Amniotic epithelial cell (primary cell): ENCODE measurements at places on chromosomes 5 and 9.

- DNase-seq = no peak
Observed at GRCh38 chr9:106757514-106757913, 105.5 kb upstream of the ZNF462 start.

- peak; percentile 94 for DNase-seq
Observed at GRCh38 chr9:127104581-127105311, 17.7 kb downstream of the ANGPTL2 start.

- peak; percentile 96 for DNase-seq
Observed at GRCh38 chr5:65861830-65862241, 64.5 kb upstream of the ERBIN start.

- DNase-seq = peak; percentile 26
Observed at GRCh38 chr5:4862500-4862899, 277.6 kb upstream of the ADAMTS16 start.

GRCh38 chr5:60765019-60765709 is 65.2 kb upstream of the DEPDC1B start:
- DNase-seq = no peak

DNA sequence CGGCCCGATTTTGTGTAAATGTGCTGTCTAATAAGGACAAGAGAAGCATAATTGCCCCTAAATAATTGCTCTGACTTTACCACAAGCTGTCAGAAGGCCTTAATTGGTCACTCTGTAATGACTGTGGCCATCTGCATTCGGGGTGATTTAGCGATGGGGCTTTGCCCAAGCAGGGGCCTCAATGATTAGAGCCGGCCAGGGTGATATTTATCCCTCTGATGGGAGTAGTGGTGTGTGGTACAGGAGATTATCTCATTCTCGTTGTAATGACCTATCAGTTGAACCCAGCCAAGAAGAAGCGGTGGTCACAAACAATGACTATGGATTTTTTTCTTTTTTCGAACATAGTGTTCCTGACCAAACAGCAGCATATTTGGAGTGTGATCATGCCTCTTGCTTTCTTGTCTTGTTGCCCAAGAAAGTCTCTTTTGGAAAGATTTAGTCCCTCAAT is 72.0 kb upstream of the SAP30L start:
- DNase-seq = peak; percentile 70

DNA sequence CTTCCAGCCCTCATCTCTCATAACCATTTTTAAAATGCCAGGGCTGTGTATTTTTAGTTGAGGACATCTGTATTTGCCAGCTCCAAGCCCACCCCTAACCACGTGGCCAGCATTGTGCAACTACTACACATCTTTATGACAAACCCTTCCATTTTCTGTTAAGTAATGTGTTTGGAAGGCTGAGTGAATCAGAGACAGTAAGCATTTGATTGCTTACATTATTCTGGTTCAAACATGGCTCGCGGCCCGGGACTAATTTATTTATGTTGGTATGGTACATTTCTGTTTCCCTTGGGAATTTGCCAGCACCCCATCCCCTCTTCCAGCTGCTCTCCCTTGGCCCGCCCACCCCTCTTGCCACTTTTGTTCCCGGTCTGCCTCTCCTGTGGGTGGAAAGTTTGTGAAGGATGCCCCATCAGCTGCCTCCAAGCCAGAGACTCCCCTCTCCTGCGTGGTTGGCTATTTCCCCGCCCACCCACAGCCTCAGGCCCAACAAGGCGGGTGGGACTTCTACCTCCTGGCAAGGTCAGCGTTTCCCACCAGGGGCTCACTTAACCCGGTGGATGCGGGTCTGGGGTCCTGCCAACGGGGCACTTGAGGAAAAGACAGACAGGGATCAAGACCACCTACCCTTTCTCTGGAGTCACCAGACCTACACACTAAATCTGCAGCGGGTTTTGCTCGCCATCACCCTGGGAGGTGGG is 162.2 kb downstream of the HSD17B3 start:
- peak; percentile 91 for DNase-seq

- DNase-seq = peak; percentile 12
Observed at GRCh38 chr5:39266442-39266841, 47.1 kb upstream of the FYB1 start.

- DNase-seq = no peak
Observed at GRCh38 chr9:115976781-115977180, 176.8 kb upstream of the PAPPA start.

- no peak for DNase-seq
Observed at GRCh38 chr5:123097871-123098735, 9.1 kb downstream of the PRDM6 start.

DNA sequence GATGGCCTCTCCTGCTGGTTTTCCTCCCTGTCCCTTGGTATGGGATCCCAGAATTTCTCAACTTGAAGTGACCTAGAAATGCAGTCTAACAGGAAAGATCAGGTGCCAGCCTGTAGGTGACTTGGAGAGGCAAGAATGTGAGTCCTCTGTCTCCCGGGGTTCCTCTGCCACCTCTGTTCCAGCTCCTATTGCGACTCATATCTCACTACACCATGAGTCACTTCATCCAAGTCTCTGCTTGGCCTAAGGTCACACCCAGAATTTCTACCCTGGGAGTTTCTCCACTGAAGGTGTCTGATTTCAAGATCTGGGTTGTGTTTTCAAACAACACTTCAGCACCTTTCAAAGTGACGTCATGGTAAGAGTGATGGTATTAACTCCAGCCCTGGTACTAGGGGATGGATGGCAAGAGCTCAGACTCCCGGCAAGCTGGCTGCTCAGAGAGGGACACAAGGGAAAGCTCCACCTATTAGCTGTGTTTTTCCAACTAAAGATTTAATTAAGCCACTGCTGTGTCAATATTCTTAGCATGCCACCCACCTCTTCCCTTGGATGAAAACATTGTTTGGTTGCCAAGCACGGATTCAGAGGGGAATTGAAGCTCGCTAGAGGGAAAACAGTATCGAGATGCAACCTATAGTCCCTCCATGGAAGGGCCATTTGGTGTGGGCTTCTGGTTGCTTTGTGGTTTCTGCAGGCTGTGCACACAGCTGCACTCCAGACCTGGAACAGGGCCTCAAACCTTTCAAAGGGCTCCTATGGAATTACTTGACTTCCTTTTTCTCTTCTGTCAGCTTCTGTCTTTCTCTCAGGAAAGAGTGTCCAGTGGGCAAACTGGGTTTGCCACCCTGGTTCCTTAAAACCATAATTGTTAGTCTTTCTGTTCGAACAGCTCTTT is 205.7 kb downstream of the GAS1 start:
- peak; percentile 78 for DNase-seq

DNA sequence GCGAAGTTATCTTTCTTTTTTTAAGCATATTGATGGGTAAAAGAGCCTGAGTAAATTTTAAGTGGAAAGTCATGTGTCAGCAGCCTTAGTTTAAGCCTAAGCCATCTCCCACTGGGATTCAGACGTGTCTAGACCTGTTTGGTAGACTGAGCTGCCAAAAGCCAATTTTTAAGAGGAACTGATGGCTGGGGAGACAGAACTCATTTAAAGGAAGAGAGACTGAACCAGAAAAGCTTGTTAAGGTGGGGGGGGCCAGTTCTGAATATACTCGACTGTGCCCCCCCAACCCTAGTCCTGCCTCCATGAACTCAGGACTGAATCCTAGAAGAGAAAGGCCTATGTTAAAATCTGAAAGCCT is 58.3 kb upstream of the PLPP1 start:
- DNase-seq = no peak

DNA sequence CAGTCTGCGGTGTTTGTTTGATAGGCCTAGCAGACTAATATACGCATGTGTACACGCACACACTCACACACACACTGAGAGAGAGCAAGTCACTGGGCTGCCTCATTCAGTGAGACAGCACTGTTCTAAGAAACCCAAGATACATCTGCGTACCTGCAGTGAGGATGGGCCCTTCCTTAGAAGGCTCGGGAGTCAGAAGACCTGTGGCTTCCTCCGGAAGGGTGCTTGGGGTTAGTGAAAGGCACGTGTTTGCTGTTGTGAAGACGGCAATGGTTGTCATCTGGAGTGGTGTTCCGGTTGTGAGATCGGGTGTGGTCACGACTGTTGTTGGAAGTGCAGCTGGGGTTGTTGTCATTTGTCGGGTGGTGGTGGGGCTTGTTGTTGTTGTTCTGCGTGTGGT is 11.7 kb downstream of the TIMD4 start:
- DNase-seq = no peak

DNA sequence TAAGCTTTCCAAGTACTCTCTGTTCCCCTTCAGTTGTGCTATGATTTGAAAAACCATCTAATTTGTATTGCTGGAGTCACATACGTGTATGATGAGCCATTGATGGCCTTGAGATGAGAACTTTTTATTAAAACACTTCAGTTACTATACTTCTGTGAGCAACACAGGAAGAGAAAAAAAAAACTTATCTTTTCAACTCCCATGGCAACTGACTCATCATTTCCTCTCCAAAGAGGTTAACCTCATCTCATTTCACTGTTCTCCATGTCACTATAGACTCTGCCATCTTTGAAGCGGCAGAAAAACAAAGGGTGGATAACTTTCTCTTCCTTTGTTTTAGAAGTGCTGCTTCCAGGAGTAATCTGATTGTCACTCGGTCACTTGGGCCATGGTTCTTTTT is 104.3 kb upstream of the PCSK1 start:
- peak; percentile 93 for DNase-seq

- DNase-seq = peak; percentile 18
Observed at GRCh38 chr9:36320466-36320865, 62.2 kb upstream of the GNE start.

- no peak for DNase-seq
Observed at GRCh38 chr5:134949316-134949715, 18.4 kb upstream of the CATSPER3 start.

- peak; percentile 62 for DNase-seq
Observed at GRCh38 chr5:31825518-31826068, 186.7 kb downstream of the PDZD2 start.

DNA sequence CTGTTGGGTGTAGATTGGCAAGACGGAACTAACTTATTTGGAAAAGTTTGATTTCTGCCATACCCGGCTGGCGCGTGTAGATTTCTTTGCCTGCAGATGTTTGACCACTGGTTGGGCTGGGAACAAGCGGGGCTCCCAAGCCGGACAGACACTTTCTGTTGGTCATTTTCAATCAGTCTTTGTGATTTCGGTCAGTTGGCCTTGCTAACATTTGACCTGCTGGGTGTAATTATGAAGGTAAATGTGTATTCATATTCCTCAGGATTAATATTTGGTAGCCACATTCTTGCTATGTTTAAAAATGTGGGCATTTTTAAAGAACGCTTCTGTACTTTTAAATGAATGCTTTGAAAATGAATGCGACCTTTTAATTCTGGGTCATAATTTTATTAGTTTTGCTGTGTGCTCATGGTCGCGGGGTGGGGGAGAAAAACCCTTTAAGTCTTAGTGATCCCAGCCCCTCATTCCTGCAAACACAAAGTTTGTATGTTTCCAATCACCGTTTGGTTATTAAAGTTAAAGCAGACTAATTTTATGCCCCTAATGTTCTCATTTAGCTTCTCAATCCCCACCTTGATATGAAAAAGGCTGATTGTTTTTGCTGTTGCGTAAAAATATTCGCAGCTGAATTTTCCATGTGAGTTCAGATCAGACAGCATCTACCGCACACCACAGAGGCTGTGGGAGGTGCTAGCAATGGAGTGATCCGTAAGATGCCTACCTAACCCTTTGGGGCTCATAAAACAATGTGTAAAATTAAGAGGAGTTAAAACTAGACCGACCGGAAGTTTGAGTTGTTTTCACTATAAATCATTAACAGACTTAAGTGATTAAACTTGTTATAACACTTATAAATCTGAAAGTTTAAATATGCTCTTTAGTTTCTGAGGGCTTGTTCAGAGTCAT is 1.5 kb downstream of the RASGRF2 start:
- peak; percentile 32 for DNase-seq

- DNase-seq = peak; percentile 65
Observed at GRCh38 chr9:33287087-33287490, 3.2 kb upstream of the NFX1 start.

DNA sequence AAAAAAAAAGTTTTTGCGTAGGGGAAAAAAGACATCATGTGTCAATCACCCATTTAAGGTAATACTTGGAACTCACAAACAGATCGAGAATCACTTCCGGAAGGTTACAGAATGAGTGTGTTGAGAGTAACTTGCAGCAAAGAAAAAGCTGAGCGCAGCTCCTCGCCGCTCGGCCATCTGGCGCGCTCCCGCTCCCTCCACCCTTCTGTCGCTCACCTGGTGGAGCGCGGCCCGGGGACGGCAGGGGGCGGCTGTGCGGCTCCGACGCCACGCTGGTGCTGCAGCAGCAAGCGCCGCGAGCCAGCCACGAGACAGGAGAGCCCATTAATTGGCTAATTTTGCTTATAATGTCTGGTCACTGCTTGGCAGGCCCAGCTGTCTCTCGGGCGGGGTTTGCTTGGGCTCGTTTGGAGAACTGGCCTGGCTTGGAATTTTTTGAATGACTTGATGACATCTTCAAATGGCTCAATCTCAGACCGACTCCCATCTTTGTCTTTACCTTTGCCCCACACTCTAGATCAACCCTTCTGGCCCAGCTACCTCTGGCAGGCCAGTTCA is 601.8 kb downstream of the CCDC171 start:
- no peak for DNase-seq

- DNase-seq = peak; percentile 13
Observed at GRCh38 chr5:138064526-138064925, 19.3 kb upstream of the WNT8A start.

GRCh38 chr9:129023036-129023907 is 4.9 kb downstream of the SH3GLB2 start:
- peak; percentile 78 for DNase-seq

- no peak for DNase-seq
Observed at GRCh38 chr9:27599102-27599869, 26.0 kb upstream of the C9orf72 start.

DNA sequence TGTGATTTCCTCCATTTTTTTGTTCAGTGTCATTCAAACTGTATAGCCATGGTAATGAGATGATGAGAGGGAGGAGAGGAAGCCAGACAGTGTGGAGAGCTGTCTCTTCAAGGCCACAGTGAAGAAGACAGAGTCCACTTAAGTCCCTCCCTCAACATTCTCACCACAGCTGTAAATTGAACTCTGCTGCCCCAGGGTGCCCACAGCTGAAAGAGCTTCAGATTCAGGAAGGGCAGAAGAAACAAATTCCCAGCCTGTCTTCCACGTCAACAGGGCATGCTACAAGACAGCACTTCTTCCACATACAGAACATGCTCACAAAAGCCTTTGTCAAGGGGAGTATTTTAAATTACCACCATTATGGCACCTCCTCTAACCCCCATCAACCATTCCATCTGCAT is 100.4 kb downstream of the KLHL3 start:
- peak; percentile 12 for DNase-seq

GRCh38 chr5:126066836-126067235 is 356.4 kb upstream of the GRAMD2B start:
- DNase-seq = no peak

- DNase-seq = peak; percentile 20
Observed at GRCh38 chr9:13688990-13689600, 409.6 kb upstream of the MPDZ start.

GRCh38 chr5:10745133-10745532 is 15.9 kb downstream of the DAP start:
- peak; percentile 58 for DNase-seq

GRCh38 chr5:69113851-69114250 is 20.0 kb downstream of the SLC30A5 start:
- no peak for DNase-seq
